ENCODE measurements at places on chromosomes 2 and 18. TPM values are rescaled to one million over a fixed set of nuclear protein-coding genes. Genes with fewer than 3 reads are reported as not detected.

The GAL3ST2 gene
- not detected for polyA plus RNA-seq

The EFR3B gene
- 0.88 TPM for polyA plus RNA-seq

The AGAP1 gene
- 5.8 TPM for polyA plus RNA-seq

The SPATS2L gene
- polyA plus RNA-seq, result 62.1 TPM

The IKZF2 gene
- 0.29 TPM for polyA plus RNA-seq

The PKDCC gene
- polyA plus RNA-seq, result 186 TPM

The MORN2 gene
- polyA plus RNA-seq, result 35.3 TPM

The BUB1 gene
- 0.27 TPM for polyA plus RNA-seq

The SLC40A1 gene
- 8.4 TPM for polyA plus RNA-seq

The PROC gene
- not detected for polyA plus RNA-seq

The FBXO41 gene
- 0.03 TPM for polyA plus RNA-seq

The HOXD4 gene
- polyA plus RNA-seq, result 1.1 TPM

The FAM228B gene
- 6.9 TPM for polyA plus RNA-seq

The PPP4R1 gene
- 23.0 TPM for polyA plus RNA-seq

The ERFE gene
- polyA plus RNA-seq, result 1.7 TPM

The CTAGE1 gene
- polyA plus RNA-seq, result not detected

The NR4A2 gene
- 1.4 TPM for polyA plus RNA-seq

The ARPC2 gene
- polyA plus RNA-seq, result 274 TPM

Measured in psoas muscle (tissue), 8 donors.